Activated CD4-positive, alpha-beta memory T cell treated with anti-CD3 and anti-CD28 coated beads for 36 hours (primary cell): ENCODE measurements at places on chromosomes 7 and 10.

GRCh38 chr10:98467506-98468318, 21.0 kb upstream of the HPS1 start:
- H3K27me3 ChIP-seq: peaks cover 2% of the 10 kb centered on the region
- H3K4me1 ChIP-seq: peaks cover 4% of the 10 kb centered on the region
- peak; percentile 70 for DNase-seq
- no peaks in the 10 kb centered on the region for H3K36me3 ChIP-seq

- no peak for DNase-seq
- H3K4me1 ChIP-seq: no peaks in the 10 kb centered on the region
- H3K4me3 ChIP-seq: no peak overlapping the region
- H3K27me3 ChIP-seq: no peaks in the 10 kb centered on the region
- no peaks in the 10 kb centered on the region for H3K36me3 ChIP-seq
Measured at GRCh38 chr7:85021101-85021704, 165.7 kb downstream of the SEMA3D start.

- H3K27me3 ChIP-seq: no peaks in the 10 kb centered on the region
- H3K27ac ChIP-seq: no peak overlapping the region
- peaks cover 39% of the 10 kb centered on the region for H3K4me1 ChIP-seq
- H3K36me3 ChIP-seq: peaks cover 4% of the 10 kb centered on the region
- DNase-seq: no peak
Measured at GRCh38 chr7:55966851-55967250, 2.5 kb downstream of the NIPSNAP2 start.

- H3K4me3 ChIP-seq: no peak overlapping the region
- H3K27ac ChIP-seq: no peak overlapping the region
- H3K36me3 ChIP-seq: peaks cover 31% of the 10 kb centered on the region
- no peaks in the 10 kb centered on the region for H3K27me3 ChIP-seq
Measured at GRCh38 chr7:149727053-149727898, 46.1 kb downstream of the ZNF467 start.

GRCh38 chr7:28180364-28181147, at the start of gene JAZF1:
JAZF1 (minus strand) TSS chr7:28180795.
- H3K27me3 ChIP-seq: peaks cover 7% of the 10 kb centered on the region
- DNase-seq: peak; percentile 56
- no peaks in the 10 kb centered on the region for H3K36me3 ChIP-seq
- H3K27ac ChIP-seq: peak within 1 kb of the TSS; percentile 68
- H3K4me3 ChIP-seq: peak within 1 kb of the TSS; percentile 78
- H3K4me1 ChIP-seq: peaks cover 24% of the 10 kb centered on the region

DNA sequence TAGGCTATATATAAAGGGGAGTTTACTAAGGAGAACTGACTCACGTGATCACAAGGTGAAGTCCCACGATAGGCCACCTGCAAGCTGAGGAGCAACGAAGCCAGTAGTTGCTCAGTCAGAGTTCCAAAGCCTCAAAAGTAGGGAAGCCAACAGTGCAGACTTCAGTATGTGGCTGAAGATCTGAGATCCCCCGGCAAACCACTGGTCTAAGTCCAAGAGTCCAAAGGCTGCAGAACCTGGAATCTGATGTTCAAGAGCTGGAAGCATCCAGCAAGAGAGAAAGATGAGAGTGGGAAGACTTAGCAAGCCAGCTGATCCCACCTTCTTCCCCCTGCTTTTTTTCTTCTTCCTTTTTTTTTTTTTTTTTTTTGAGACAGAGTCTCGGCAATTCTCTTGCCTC, 27.0 kb upstream of the GSDME start:
- no peak overlapping the region for H3K4me3 ChIP-seq
- no peak overlapping the region for H3K27ac ChIP-seq
- H3K27me3 ChIP-seq: no peaks in the 10 kb centered on the region
- H3K4me1 ChIP-seq: no peaks in the 10 kb centered on the region

- H3K27ac ChIP-seq: no peak overlapping the region
- H3K27me3 ChIP-seq: no peaks in the 10 kb centered on the region
- DNase-seq: no peak
- H3K4me1 ChIP-seq: peaks cover 11% of the 10 kb centered on the region
- H3K36me3 ChIP-seq: peaks cover 14% of the 10 kb centered on the region
Measured at GRCh38 chr7:152673897-152674296, 2.0 kb downstream of the XRCC2 start.

- H3K27me3 ChIP-seq: no peaks in the 10 kb centered on the region
- peaks cover 3% of the 10 kb centered on the region for H3K4me1 ChIP-seq
- DNase-seq: peak; percentile 22
- no peak overlapping the region for H3K4me3 ChIP-seq
Measured at GRCh38 chr10:15245530-15245929, 77.0 kb upstream of the NMT2 start.

- no peak overlapping the region for H3K4me3 ChIP-seq
- no peaks in the 10 kb centered on the region for H3K4me1 ChIP-seq
- no peak overlapping the region for H3K27ac ChIP-seq
- no peaks in the 10 kb centered on the region for H3K27me3 ChIP-seq
- H3K36me3 ChIP-seq: peaks cover 28% of the 10 kb centered on the region
- no peak for DNase-seq
Measured at GRCh38 chr7:99453105-99453504, 12.9 kb downstream of the ATP5MF start.

- peaks cover 46% of the 10 kb centered on the region for H3K4me1 ChIP-seq
- no peak overlapping the region for H3K27ac ChIP-seq
- no peak for DNase-seq
- no peak overlapping the region for H3K4me3 ChIP-seq
- peaks cover 1% of the 10 kb centered on the region for H3K36me3 ChIP-seq
- H3K27me3 ChIP-seq: no peaks in the 10 kb centered on the region
Measured at GRCh38 chr10:33025039-33025438, 67.0 kb upstream of the ITGB1 start.
